ENCODE measurements at places on chromosomes 3 and 15. TPM values are rescaled to one million over a fixed set of nuclear protein-coding genes. Genes with fewer than 3 reads are reported as not detected.

C3orf22 gene
- not detected for polyA plus RNA-seq

DNASE1L3 gene
- 7.0 TPM for polyA plus RNA-seq

BUB1B gene
- 3.0 TPM for polyA plus RNA-seq

TNFSF10 gene
- 8.0 TPM for polyA plus RNA-seq

ARL6 gene
- polyA plus RNA-seq, result 4.7 TPM

All from aorta (tissue), 5 donors.